ENCODE measurements at places on chromosomes 1 and 21.

DNA sequence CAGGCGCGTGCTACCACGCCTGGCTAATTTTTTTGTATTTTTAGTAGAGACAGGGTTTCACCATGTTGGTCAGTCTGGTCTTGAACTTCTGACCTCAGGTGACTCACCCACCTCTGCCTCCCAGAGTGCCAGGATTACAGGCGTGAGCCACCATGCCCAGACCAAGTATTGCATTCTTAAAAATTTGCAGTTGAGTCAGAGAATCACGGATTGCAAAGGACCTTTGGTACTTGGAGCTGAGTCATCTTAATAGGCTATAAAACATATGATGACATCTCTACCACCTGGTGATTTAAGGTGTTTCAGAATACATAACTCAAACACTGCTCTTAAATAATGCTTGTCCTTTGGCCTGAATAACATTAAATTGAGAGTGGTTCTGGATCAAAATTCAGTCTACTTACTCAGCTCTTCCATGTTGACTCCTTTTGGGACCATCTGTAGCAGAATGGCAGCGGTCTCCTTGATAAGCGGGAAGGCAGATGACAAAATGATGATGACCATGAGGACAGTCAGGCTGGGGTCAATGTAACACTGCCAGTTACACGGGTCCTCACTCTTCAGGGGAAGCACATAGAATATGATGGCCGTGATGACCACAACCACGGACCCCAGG is 10.4 kb downstream of the SLC30A10 start:
- DNase-seq: peak; percentile 87

- DNase-seq: no peak
These were observed 2.9 kb downstream of the ARF1 start for GRCh38 chr1:228085287-228085951.

DNA sequence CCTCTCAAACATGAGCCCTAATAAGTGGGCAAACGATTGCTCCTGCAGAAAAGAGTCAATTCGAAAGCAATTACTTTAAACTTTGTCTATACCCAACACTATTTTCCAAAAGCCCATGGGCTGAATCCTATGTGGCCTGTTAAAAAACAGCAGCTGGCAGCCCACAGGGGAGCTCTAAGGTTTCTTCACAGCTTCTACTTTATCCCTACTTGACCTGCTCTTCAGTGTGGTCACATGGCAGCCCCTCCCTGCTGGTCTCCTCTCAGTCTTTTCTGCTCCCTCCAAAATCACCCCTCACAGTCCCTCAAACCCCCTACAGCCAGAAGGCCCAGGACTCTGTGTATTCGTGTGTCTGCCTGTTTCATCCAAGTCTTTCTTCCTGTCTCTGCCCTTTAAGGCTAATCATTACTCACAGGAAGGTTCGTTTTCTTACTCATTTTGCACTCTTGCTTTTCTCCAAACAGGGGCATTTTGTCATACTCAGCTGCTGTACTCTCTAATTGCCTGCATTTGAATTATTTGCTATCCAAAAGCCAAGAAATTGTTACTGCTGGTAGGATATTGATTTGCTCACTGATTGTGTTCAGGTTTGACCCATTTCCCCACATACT is 62.4 kb upstream of the FAM3B start:
- DNase-seq: no peak

GRCh38 chr21:39675993-39676661 is 63.4 kb downstream of the B3GALT5 start:
- no peak for DNase-seq

DNA sequence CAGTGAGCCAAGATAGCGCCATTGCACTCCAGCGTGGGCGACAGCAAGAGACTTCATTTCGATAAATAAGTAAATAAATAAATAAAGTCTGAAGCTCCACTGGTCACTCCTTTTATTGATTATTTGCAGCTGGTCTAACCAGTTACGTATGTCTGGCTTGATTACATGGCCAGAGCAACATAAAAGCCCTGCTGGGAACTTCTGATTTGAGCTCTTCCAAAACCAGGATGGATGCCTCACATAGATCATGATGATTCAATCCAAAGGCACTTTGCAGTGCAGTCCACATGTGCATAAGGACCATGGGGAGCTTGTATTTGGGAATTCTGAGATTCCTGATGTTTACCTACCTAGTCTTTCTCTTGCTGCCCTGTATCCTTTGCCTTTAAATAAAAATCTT is 24.0 kb downstream of the NSUN4 start:
- DNase-seq: no peak

GRCh38 chr1:180524915-180525714 is 22.7 kb upstream of the ACBD6 start:
- no peak for DNase-seq

GRCh38 chr1:2932671-2933350 is 88.5 kb upstream of the ACTRT2 start:
- DNase-seq: no peak

DNA sequence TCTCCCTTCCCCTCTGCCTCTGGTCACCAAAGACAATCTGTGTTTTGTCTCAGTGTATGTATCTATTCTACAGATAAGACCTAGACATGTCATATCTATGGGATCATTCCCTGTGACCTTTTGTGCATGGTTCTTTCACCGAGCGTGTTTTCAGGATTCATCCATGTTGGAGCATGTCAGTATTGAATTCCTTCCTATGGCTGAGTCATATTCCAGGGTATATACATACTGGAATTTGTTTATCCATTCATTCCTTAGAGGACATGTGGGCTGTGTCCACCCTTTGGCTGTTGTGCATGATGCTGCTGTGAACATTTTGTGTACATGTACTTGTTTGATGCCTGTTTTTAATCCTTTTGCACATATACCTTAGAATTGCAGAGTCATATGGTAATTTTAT is 69.9 kb downstream of the NFASC start:
- DNase-seq: no peak

DNA sequence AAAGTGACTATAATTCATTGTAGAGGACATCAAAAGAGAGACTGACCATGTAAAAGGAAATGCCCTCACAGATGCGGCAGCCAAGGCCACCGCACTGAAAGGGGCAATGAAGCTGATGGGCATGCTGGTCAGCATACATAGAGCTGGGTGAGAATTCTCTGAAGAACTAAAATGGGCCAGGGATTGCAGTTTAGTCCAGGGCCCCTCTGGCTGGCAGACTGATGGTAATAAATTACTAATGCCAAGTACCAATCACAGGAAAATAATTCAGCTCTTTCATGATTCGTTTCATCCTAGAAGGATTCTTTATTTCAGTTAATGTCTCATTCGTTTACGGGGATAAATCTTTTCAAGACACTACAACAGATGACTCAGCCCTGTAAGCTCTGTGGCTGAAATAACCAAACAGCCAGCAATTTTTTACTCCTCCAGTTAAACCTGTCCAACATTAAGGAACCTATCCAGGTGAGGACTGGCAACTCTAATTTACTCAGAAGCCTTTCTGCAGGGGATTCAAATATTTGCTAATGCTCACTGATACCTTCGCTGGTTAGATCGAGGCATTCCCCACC is 56.9 kb upstream of the MAP1LC3C start:
- no peak for DNase-seq
